ENCODE measurements at places on chromosomes 2 and 18.

DNA sequence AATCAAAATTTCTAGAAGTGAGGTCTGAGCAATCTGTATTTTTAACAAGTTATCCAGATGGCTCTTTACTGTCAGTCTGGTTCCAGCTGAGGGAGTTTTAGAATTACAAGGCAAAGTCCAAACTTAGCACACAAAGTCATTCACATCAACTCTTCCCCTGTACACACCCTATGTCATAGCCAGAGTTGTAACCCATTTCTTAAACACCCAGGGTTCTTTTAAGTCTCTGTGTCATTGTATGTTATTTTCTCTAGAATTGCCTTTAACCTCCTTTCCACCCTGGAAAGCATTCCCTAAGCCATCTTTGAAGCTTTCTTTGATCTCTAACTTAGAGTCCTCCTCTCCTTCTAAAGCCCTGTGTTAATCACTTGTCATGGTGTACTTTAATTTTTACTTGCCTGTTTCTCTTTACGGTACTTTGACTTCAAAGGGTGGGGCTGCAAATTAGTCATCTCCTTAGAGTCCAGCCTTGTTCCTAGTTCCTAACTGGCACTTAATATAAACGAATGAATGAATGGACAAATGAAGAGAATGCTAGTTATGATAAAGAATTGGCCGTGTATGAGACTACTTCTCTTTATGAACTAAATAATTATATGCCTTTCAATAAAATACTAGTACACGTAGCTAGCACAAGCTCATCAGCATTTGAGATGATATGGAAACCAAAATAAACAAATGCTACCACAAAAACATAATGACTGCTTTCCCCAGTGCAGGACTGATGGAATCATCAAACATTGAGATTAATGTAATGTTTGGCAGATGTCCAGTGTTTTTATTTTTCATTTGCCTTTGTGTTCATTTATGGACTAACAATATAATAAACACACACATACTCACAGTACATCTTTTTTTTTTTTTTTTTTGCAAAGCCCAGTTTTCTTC is 11.9 kb upstream of the ACTR3 start:
- peak; percentile 2 for DNase-seq

- DNase-seq, result no peak
Measured at GRCh38 chr2:36634981-36635597, 37.1 kb upstream of the FEZ2 start.

DNA sequence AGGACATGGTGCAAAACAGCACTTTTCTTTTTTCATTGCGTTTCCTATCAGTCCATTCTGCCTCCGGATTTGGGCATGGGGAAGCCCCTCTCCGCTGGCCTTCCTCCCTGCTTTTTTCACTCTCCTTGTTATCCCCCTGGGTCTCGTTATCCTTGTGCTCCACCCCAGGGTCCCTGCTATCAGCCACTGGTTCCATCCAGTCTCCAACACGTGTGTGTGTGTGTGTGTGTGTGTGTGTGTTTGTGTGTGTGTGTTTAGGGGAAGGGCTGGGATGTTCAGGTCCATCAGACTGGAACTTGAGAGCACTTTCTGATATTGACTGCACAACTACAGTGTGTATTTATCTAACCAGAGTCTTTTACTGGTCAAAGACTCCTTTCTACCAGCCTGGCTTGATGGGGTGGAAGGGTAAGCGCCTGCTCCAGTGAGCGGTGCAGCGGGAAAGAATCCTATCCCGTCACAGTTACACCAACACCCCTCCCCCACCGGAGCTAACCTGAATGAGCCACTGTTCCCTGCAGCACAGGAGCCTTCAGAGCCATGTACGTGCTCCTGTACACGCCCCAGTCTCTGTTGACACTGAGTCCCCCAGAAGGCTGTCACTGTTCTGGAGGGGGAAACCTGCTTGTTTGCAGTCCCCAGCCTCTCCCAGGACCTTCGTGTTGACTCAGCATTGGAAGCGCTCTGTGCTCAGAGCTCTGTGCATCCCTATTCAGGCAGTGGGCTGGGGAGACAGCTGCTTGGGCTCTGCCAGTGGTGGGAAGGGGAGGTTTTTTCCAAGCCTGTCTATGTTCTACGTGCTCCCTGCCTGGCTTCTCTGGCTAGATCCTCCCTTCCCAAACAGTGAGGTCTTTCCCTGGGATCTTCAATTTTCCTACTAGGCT is 4.6 kb downstream of the INHA start:
- DNase-seq, result peak; percentile 43

DNA sequence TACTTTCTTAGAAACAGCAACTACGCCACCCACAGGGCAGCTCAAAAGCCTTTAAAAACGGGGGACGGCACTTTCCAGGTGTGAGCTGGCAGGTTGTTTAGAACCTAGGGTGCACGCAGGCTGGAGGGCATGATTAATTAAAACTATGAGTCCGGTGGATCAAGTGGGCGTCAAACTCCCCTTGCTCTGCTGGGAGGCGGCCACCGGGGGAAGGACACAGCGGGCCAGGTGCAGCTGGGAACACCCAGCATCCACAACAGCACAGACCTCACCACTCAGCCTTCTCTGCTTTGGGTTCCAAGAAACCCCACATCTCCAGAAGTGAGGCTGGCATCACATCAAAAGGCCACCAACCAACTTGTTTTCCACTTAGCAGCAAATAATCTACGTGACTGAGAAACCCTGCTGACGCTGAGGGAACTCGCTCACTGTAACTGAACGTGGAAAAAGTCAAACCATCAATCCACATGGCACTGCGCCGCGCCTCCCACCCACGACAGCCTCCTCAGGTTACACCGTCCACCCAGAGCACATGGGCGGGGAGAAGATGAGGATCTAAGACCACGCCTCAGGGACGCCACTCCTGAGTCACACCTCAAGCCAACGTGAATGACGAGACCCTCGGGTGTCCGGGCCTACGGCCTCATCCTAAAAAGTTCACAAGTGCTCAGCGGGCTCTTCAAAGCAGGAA is 118.2 kb downstream of the ZNF516 start:
- no peak for DNase-seq

DNA sequence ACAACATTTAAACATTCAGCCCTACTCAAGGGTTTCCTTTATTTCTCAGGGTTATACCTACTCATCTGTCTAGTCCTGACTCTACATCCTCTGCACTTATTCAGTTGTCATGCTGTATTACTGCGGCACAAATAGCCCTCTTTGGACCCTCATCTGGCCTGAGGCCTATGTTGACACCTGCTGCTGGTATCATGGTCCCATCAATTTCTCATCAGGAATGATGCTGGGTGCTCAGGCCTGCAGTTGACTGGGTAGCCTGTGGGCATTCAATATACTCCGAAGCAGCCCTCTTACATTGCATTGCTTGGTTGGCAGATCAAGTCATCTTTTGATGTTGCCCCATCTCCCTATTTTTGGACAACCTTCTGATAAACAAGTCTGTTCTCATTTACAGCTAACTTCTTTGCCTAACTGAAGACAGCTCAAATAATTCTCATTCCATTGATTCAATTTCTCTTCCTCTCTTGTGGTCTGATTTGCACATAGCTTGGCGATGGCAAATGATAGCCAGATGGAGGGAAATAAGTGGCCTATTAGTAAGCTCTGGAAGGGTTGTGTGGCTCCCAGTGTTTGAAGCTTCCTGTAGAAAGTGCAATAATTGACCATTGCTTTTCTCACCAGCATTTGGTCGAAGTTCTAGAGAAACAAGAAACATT is 19.1 kb upstream of the MC4R start:
- no peak for DNase-seq

- no peak for DNase-seq
Measured at GRCh38 chr2:207143215-207144172, 22.3 kb downstream of the KLF7 start.

GRCh38 chr2:220552790-220553535 is 925.5 kb downstream of the SLC4A3 start:
- DNase-seq, result no peak

- no peak for DNase-seq
Measured at GRCh38 chr2:240894836-240895558, 959 bp downstream of the MAB21L4 start.

DNA sequence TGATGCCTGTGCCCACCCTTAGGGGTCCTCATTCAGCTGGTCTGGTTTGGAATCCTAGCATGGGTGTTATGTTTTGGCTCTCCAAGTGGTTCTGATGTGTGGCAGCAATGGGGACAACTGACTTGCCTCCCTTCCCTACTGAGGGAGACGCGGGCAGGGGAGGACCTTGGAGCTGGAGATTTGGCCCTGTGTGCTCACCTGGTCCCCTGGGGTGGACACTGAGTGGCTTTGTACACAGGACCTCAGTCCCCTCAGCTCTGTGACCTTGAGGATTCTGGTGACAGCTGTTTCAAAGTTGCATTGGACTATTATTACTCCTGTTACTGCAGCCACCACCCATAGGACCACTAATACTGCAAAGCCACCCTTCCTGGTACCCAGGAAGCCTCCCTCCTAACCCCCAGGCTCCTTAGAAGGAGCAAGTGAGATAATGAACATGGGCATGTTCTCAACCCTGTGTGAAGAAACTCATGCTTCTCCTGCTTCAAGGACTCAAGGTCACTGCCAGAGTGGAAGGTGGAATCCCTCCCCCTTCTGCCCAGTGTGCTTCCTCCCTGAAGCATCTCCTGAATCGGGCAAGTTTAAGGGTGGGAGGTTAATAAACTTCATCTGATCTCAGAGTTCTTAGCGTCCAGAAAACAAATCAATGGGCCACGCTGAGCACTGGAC is 26.5 kb downstream of the TMEM182 start:
- DNase-seq, result no peak

GRCh38 chr2:37189452-37190153 is 1.1 kb upstream of the SULT6B1 start:
- DNase-seq, result no peak

- DNase-seq, result peak; percentile 59
Measured at GRCh38 chr18:62678847-62679485, 36.4 kb upstream of the PHLPP1 start.

GRCh38 chr2:17800219-17800618 is 16.0 kb upstream of the MSGN1 start:
- no peak for DNase-seq

DNA sequence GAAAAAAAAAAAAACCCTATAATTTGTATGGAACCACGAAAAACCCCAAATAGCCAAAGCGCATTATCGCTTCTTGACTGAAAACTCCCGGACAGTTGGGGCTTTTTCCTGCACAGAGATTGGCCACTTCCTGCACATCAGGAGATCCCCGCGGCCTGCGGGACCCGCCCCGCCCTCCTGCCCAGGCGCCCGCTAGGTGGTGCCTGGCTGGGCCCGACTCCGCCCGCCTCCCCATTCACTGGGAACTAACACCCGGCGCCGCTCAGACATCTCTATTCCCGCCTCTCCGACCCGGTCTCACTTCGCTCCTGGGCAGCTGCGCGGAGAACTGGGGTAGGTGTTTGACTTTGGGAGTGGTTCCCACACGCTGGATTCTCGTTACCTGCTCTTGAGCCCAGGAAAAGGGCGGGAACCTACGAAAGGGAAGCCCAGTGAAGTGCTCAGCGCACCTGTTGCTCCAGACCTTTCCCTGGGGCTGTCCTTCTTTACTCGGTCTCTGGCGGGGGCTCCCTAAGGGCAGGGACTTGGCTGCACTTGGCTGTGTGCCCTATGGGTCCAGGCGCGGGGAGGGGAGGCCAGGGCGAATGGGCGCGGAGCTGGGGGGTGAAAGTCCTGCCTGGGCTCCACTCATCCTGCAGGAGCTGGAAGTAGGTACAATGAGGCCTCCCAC is at the start of gene HMSD:
Gene HMSD (plus strand): TSS at position 234 of the 670 bp plus-strand sequence. CDS start 4,155 bp downstream, outside the sequence.
- DNase-seq, result peak; percentile 75

GRCh38 chr2:48600204-48600813 is 17.3 kb upstream of the GTF2A1L start:
- DNase-seq, result peak; percentile 36

- no peak for DNase-seq
Measured at GRCh38 chr18:46346213-46346612, 242.0 kb downstream of the HAUS1 start.

- DNase-seq, result peak; percentile 53
Measured at GRCh38 chr2:219149667-219150066, 10.9 kb downstream of the NHEJ1 start.

DNA sequence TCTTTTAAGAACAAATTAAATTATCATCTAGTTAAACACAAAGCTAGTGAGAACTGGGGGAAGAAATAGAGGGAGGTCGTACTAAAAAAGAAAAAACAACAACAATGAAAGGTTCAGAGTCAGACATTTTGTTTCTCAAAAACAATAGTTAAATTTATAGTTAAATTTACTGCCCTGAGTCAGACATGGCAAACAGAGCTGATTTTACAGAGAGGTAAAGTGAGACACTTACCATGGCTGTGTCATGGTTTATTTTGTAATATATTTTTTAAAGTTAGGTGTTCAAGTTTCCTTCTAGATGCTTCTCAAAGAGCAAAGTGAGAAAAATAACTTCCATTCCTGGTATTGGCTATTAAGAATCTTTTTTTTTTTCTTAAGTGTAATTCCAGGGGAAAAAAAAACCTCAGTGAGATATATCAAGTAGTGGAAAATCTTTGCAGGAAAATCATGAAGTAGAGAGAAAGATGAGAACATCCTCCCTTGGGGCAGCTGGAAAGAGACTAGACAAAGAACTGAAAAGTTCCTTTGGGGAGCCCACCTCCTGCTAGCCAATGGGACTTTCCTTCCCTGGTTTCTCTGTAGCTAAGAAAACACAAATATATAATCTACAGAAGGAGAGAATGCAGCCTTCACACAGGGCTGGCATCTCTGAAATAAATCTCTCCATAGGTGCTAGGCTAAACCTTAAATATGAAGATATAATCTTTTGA is 12.3 kb downstream of the KLF7 start:
- no peak for DNase-seq

GRCh38 chr2:7929281-7929680 is 752.6 kb upstream of the ID2 start:
- no peak for DNase-seq

Data from NCI-H1092 treated with DMSO at 0.1 percent for 48 hours (cell line).